ENCODE measurements at places on chromosomes 1 and 21. TPM values are rescaled to one million over a fixed set of nuclear protein-coding genes. Genes with fewer than 3 reads are reported as not detected.

DNA sequence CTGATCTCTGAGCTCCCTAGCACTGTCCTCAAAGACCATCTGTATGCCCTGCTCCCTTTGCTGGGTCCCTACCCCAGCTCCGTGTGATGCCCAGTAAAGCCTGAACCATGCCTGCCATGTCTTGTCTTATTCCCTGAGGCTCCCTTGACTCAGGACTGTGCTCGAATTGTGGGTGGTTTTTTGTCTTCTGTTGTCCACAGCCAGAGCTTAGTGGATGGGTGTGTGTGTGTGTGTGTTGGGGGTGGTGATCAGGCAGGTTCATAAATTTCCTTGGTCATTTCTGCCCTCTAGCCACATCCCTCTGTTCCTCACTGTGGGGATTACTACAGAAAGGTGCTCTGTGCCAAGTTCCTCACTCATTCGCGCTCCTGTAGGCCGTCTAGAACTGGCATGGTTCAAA is 5.7 kb downstream of the GSTM5 start:
- peaks cover 1% of the 10 kb centered on the region for H3K4me1 ChIP-seq
- H3K27me3 ChIP-seq: peaks cover 14% of the 10 kb centered on the region
- no peak overlapping the region for H3K27ac ChIP-seq
- DNase-seq: no peak
- H3K36me3 ChIP-seq: no peaks in the 10 kb centered on the region
- H3K4me3 ChIP-seq: no peak overlapping the region

DNA sequence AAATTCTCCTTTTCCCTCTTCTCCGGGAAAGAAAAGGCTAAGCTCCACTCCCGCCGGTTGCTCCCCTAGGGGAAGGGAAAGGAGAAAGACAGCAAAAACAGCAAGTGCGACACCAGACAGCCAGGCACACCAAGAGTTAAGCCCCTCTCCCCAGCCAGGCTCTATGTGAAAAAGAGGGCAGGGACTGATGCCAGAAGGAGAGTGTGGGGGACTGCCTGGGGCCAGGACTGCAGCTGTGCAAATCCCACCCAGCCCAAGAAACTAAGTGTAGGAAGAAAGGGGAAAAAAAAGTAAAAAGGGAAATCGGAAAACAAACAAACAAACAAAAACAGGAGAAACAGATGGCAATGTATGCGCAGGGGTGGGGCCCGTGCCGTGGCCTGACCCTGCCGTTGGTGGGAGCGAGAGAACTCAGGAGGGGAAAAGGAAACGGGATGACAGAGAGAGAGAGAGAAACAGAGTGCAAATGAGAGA is 27.7 kb upstream of the FMO1 start:
- peak; percentile 22 for DNase-seq
- peak overlapping the region; percentile 59 for H3K4me3 ChIP-seq

- H3K27ac ChIP-seq: no peak overlapping the region
- H3K27me3 ChIP-seq: peaks cover 89% of the 10 kb centered on the region
- H3K36me3 ChIP-seq: no peaks in the 10 kb centered on the region
- H3K4me1 ChIP-seq: peaks cover 3% of the 10 kb centered on the region
Observed at GRCh38 chr1:61120998-61121397, 38.6 kb downstream of the NFIA start.

Gene PIK3R3
- total RNA-seq: 55.4 TPM

DNA sequence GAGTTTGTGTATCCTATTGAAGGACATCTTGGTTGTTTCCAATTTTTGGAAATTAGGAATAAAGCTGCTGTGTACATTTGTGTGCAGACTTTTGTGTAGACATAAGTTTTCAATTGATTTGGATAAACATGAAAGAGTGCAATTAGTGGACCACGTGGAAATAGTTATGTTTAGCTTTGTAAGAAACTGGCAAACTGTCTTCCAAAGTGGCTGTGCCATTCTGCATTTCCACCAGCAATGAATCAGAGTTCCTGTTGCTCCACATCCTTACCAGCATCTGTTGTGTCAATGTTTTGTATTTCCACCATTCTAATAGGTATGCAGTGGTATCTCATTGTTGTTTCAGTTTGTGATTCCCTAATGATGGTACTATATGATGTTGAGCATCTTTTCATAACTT is 46.5 kb downstream of the FH start:
- H3K27ac ChIP-seq: no peak overlapping the region
- no peaks in the 10 kb centered on the region for H3K4me1 ChIP-seq
- H3K27me3 ChIP-seq: no peaks in the 10 kb centered on the region
- no peak overlapping the region for H3K4me3 ChIP-seq
